ENCODE measurements at places on chromosomes 13 and 19. TPM values are rescaled to one million over a fixed set of nuclear protein-coding genes. Genes with fewer than 3 reads are reported as not detected.

GRCh38 chr13:78657699-78658629, 991 bp downstream of the OBI1 start:
- DNase-seq: no peak

GRIK5 gene
- 1.7 TPM for total RNA-seq

DNA sequence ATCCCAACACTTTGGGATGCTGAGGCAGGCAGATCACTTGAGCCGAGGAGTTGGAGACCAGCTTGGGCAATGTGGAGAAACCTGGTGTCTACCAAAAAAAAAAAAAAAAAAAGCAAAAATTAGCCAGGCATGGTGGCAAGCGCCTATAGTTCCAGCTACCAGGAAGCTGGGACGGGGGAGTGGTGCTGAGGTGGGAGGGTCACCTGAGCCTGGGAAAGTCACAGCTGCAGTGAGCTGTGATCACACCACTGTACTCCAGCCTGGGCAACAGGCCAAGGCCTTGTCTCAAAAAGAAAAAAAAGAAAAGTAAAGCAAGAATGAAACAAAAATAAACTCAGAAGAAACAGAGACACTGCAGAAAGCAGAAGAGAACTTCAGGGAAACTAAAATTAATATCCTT, 31.6 kb downstream of the MTRF1 start:
- DNase-seq: no peak

DNA sequence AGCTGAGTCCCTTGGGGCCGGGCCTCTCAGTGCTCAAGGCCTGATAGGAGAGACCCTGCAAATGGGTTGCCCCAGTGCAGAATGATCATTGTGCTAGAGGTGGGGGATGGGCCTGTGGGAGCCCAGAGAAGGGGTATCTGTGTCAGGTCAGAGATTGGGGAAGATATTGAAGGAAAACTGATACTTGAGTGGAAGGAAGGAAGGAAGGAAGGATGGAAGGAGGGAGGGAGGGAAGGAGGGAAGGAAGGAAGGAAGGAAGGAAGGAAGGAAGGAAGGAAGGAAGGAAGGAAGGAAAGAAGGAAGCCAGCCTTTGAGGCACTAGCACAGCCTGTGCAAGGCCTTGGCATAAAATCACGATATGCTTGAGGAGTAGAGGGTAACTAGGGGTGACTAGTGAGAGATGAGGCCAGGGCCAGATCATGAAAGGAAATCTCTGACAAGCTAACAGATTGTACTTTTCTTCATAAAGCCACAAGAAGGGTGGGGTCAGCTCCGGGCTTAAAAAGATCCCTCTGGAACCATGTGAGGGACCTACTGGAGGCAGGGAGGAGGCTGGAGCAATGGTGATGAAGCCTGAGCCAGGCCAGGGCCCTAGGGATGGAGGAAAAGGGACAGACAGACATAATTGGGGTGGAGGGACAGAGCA, 11.4 kb downstream of the PTH2 start:
- DNase-seq: no peak

GRCh38 chr19:19459707-19460251, 54.3 kb downstream of the GATAD2A start:
- DNase-seq: no peak

- DNase-seq: peak; percentile 57
Observed at GRCh38 chr13:30577401-30577852, 40.3 kb upstream of the USPL1 start.

GRCh38 chr13:47901441-47901840, 99.6 kb downstream of the SUCLA2 start:
- no peak for DNase-seq

DNA sequence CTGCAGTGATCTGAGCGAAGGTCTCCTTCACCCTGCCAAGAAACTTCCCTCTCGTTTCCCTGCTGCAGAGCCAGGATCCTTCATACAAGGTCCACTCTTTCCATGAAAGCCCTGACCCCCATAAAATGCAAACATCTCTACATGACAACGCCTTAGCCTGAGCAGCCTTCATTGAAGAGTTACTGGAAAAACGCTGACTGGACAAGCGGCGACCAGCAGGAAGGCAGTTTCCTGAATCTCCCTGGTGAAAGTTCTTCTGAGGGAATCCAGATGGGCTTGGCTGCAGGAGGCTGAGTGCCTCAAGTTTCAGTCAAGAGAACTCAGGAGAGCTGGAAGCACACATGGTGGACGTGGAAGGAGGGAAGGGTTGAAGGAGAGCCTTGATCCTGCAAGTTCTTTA, 17.7 kb downstream of the GSX1 start:
- DNase-seq: no peak

DNA sequence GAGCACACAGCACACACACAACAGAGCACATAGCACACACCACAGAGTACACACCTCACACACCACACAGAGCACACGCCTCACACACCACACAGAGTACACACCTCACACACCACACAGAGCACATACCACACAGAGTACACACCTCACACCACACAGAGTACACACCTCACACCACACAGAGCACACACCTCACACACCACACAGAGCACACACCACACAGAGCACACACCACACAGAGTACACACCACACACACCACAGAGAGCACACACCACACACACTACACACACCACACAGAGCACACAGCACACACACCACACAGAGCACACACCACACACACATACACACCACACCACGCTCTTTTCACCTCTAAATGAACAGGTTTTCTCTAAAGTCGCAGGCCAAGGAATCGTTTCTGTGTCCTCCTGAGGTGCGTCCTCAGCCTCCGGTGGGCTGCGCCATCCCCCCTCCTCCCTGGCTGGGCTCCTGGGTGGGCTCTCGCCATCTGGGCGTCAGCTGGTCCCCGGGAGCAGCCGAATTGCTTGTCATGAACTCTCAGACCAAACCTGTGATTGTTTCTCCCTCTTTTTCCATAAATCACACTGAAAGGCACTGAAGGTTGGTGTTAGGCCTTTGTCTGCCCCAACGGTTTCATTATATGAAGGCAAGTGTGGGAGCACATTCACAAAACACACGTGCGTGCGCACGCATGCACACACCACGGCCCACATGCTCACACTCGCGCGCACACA, 37.4 kb downstream of the TMEM255B start:
- DNase-seq: no peak

DNA sequence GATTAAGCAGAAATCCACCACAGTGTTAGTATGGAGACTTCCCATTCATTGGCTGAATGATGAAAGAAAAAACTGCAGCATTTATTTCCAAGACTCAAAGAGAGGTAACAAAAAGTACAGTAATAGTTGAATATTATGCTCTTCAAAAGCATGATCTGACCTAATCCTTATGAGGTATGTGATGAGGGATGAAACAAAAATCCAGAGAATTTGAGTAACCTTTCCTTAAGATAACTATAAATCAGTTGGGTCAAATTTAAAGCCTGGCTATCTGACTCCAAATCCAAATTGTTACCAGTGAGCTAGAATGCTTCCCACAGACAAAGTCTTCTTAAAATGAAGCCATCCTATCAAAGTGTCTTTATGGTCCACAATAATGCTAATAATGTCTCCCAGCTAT, 38.1 kb downstream of the NUFIP1 start:
- no peak for DNase-seq

MUC16 gene
- 0.12 TPM for total RNA-seq

DNA sequence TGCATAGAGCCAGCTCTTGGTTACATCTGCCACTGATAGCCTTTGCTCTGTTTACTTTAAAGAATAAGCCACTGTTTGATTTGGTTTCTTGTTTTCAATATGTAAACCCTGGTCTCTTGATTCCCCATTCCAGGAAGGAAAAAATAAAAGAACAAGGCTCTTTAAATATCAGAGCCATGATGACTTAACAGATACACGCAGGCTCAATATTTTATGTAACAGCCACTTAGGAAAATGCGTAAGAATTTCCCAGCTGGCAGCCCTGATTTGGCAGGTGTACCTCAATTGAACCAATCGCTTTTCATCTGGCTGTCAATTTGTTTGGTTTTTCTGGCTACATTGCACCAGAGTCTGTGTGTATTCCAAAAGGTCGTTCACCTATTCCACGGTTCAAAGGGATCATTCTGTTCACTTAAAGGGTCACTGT, 65.6 kb downstream of the IRS2 start:
- no peak for DNase-seq

LPAR2 gene
- total RNA-seq: 28.2 TPM

DNA sequence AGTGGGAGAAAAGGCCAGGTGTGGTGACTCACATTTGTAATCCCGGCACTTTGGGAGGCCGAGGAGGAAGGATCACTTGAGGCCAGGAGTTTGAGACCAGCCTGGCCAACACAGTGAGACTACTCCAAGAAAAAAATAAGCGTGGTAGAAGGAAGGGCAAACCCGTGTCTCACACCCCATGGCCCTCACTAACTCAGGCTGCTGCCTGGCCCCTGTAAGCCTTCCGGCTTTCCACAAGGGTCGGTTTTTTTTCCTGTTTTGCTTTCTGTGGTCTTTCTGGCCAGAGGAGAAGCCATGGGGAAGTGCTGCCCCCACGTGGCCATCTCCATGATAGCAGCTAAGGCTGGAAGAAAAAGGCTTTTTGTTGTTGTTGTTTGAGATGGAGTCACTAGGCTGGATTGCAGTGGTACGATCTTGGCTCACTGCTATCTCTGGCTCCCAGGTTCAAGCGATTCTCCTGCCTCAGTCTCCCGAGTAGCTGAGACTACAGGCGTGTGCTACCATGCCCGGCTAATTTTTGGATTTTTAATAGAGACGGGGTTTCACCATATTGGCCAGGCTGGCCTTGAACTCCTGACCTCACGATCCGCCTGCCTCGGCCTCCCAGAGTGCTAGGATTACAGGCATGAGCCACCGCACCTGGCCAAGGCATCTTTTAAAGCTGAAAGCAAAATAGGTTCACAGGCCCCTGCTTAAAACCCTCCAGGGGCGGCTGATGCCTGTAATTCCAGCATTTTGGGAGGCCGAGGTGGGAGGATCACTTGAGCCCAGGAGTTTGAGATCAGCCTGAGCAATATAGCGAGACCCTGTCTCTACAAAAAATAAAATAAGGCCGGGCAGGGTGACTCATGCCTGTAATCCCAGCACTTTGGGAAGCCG, 7.5 kb upstream of the ARHGEF18 start:
- DNase-seq: peak; percentile 67

- DNase-seq: no peak
Observed at GRCh38 chr13:73394066-73394465, 335.3 kb downstream of the KLF5 start.

DNA sequence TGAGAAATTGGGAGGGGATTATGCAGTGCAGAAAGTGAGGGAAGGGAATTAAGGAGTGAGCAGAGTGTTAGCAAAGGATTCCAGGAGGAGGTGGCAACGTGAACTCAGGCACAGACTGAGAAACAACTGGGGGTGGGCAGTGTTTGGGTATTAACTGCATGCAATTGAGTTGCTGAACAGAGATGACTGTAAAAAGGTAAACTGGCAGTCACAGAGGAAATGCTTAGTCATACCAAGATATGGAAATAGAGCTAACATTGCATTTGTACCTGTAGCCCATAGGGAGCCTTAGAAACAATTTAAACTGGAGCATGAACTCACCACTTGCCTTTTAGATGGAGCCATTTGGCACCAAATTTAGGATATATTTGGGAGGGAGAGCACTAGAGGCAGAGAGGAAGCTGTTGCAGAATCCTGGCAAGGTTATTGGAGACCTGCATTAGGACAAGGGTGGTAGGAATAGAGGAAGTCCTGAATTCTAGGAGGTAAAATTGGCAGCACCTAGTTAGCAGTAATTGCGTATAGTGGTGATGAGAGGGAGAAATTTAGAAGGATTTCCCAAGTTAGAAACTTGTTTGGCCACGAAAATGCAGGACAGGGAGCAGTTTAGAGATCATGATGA, 100.6 kb upstream of the FRY start:
- no peak for DNase-seq

C19orf81 gene
- total RNA-seq: 14.5 TPM

GPR108 gene
- 75.0 TPM for total RNA-seq

- DNase-seq: no peak
Observed at GRCh38 chr13:113327391-113327765, 30.3 kb downstream of the LAMP1 start.

DNA sequence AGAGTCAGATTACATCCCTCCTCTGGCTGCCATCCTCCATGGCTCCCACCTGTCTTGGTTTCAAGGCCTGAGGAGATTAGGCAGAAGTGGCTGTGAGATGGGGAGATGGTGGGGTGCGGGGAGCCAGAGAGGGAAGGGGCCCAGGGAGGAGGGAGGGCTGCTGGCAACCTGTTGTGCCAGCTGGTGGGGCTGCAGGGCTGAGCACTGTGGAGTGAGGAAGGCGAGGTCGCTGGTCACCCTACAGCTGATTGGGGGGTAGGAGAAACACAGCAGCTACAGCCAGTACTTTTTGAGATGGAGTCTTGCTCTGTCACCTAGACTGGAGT, 48.3 kb downstream of the CD320 start:
- DNase-seq: no peak

- DNase-seq: no peak
Observed at GRCh38 chr19:28977826-28978225, 235.1 kb downstream of the UQCRFS1 start.

VSTM2B gene
- total RNA-seq: not detected

DNA sequence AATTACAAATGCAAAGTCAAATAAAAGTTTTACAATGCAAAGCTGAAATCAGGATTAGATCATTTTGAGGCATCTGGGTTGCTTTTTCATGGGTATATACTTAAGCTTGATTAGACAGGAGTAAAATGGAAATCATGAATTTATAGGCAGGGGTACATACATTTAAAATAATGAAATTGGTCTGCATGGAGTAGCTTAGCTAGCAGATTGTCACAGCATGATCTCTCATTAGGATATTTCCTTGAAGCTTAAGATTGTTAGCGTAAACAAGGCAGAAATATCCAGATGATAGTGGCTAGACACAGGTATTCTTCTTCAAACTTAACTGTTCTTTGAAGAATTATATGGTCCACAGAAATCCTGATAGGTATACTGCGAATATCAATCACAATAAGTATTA, 1627.0 kb upstream of the PCDH20 start:
- DNase-seq: no peak

GPR12 gene
- not detected for total RNA-seq

DNA sequence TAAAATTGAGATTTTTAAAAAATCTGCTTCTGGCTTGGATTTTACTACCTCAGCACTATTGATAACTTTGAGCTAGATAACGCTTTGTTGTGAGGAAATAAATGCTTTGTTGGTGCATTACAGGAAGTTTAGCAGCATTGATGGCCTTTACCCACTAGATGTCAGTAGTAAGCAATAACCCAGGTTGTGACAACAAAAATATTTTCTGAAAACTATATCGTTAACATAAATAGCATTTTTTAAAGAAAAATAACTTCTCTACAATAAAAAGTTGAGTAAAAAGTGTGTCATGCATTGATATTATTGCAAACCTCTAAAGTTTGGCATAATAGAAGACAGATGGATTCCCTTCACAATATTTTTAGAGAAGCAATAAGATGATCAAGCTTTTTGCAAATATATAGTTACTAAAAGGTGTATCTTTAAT, 1246.5 kb downstream of the UQCRFS1 start:
- no peak for DNase-seq

ERICH4 gene
- total RNA-seq: not detected

GRCh38 chr13:101536079-101536478, 83.6 kb downstream of the ITGBL1 start:
- no peak for DNase-seq

- DNase-seq: no peak
Observed at GRCh38 chr19:12484371-12485051, at the start of gene ZNF709. Gene ZNF709 (minus strand): TSS chr19:12484816. CDS start chr19:12484657, 159 bp downstream.

GRCh38 chr13:47798906-47799305, 202.2 kb downstream of the SUCLA2 start:
- no peak for DNase-seq

Data from HCT116 (cell line).